Pancreas (tissue), 10 donors: ENCODE measurements at places on chromosomes 12 and 14. TPM values are rescaled to one million over a fixed set of nuclear protein-coding genes. Genes with fewer than 3 reads are reported as not detected.

DNA sequence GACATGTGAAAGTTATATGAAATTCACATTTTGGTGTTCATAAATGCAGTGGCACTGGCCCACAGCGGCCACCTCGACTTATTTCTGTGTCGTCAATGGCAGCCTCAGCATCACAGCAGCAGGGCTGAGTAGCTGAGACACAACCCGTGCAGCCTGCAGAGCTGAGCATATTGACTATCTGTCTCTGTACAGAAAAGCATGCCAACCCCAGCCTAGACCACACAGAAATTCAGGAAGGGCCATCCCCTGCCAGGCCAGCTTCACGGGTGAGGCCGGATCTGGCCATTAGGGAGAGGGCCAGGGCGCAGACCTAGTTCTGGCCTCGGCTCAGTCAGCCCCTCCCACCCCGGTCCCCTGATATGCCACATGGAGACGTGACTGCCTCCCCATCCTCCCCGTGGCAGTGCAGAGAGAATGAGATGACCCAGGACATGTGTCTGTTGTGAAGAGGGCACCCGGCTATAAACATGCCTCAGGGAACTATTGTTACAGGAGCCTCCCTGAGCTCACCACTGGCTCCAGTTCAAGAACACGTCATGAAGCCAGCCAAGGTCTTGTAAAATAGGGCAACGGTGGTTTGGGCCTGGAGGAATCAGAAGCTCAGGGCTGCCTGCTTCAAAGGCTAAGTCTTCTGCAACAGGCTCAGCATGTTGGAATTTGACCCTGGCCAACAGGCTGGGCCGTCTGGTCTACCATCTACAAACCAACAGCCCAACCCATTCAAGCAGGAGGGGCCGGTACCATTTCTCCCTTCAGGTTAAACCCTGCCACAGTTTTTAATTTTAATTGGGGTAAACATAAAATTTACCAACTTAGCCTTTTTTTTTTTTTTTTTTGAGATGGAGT, 25.5 kb downstream of the SCARB1 start:
- no peak for DNase-seq

DNA sequence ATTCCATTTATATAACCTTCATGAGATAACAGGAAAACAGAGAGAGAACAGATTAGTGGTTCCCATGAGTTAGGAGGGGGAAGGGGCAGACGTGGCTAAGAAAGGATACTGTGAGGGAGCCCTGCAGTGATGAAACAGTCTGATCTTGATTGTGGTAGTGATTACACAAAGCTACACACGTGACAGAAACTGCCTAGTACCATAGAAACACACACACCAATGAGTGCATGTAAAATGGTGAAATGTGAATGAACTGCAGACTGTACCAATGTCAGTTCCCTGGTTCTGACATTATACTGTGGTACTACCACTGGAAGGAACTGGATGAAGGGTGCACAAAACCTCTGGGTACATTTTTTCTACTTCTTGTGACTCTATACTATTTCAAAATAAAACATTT, 36.9 kb downstream of the NRDE2 start:
- DNase-seq = no peak

- DNase-seq = no peak
Observed at GRCh38 chr12:38123566-38124246, 192.9 kb upstream of the ALG10B start.

PRB2 gene
- total RNA-seq = not detected
